ENCODE measurements at places on chromosomes 13 and 19. TPM values are rescaled to one million over a fixed set of nuclear protein-coding genes. Genes with fewer than 3 reads are reported as not detected.

Gene KLC3
- 0.52 TPM for polyA plus RNA-seq

Gene ZNF471
- polyA plus RNA-seq: 0.04 TPM

Gene PSMC4
- polyA plus RNA-seq: 284 TPM

Gene FFAR3
- not detected for polyA plus RNA-seq

- DNase-seq: no peak
Measured at GRCh38 chr13:35888981-35889380, 242.2 kb downstream of the DCLK1 start.

GRCh38 chr19:28905996-28906395, 307.0 kb downstream of the UQCRFS1 start:
- DNase-seq: no peak
